Activated CD4-positive, alpha-beta T cell treated with anti-CD3 and anti-CD28 coated beads, Interleukin-2, amount 50 U/mL, for 16 hours (primary cell): ENCODE measurements at places on chromosomes 12 and 14.

GRCh38 chr12:70467918-70468733 lies 102.0 kb downstream of the KCNMB4 start:
- no peak for DNase-seq

- DNase-seq = no peak
Measured at GRCh38 chr12:106160915-106161314, 22.2 kb upstream of the NUAK1 start.

DNA sequence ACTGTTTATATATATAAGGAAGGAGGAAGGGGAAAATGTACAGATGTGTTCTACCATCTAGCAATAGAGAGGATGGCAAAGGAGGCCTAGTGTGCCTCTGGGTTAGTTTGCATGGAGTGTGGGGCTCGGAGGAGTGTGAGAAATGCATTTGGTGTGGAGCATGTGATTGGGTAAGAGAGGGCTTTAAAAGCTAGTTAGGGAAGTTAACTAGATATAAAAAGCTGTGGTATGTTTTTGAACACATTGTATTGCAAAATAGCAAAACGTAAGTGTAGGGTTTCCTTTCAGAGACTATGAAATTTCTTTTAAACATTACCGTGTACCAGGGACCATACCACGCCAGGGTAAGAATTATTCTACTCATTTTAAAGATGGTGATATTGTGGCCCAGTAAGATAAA lies 53.3 kb upstream of the STXBP6 start:
- DNase-seq = no peak

- DNase-seq = no peak
Measured at GRCh38 chr14:101097109-101097793, 193.7 kb upstream of the RTL1 start.

DNA sequence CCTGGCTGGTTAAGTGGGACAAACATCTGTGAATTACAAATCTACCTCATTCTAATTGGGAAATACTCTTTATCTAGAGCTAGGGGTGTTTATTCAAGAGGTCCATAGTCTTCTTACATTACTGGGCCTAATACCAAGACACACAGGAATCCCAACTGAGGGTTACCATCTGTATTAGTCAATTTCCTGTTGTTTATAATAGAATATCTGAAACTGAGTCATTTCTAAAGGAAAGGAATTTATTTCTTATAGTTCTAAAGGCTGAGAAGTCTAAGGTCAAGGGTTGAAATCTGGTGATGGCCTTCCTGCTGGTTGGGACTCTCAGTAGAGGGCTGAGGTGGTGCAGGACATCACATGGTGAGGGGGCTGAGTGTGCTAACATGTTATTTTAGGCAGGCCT lies 36.0 kb downstream of the RTRAF start:
- DNase-seq = no peak
